Amniotic stem cell (primary cell): ENCODE measurements at places on chromosomes 4 and X.

DNA sequence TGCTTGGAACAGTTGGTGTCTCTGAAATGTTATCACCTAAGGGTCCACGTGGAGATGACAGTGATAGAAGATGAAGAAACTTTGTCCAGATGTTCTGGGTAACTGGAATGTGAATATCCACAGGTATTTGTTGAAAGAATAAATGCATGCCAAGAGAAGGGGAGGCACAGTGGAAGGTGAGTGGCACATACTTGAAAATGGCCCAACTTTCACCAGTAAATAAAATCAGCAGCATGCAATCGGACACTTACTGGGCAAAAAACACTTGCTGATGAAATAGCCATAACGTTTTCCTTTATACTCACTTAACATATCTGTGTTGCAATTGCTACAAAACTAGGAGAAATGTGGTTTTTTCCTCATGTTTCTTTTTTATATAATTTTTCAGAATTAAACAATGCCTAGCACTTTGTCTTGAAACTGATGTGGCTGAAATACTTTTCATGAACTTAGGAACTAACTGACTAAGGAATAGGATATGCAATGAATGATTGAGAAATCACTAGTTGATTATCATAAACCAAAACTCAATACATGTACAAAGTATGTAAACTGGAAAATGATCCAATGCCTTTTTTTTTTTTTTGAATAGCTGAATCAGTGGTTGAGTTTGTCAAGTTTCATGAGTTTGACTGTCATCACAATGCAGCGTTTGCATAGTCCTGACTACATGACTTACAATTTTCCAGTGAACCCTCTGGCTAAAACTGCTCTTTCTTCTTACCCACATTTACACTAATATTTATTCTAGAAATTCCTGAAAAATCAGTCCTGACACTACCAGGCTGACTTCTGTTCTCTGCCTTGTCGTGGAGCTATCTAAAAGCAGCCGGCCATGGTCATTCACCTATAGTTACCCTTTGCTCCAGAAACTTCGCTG lies 127.4 kb downstream of the CPE start:
- peak; percentile 24 for DNase-seq

DNA sequence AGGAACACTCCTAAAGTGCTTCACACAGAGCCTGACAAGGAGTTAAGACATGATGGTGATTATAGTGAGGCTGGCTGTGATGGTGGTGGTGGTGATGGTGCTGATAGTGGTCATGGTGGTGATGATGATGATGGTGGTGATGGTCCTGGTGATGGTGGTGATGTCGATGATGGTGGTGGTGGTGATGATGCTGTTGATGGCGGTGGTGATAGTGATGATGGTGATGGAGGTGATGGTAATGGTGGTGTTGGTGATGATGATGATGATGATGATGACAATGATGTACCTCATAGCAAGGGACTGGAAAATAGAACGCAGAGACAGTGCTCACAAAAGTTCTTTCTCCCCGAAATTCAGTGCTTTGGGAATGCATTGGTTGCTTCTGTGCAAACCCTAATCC lies 34.3 kb upstream of the PSAPL1 start:
- DNase-seq = no peak

DNA sequence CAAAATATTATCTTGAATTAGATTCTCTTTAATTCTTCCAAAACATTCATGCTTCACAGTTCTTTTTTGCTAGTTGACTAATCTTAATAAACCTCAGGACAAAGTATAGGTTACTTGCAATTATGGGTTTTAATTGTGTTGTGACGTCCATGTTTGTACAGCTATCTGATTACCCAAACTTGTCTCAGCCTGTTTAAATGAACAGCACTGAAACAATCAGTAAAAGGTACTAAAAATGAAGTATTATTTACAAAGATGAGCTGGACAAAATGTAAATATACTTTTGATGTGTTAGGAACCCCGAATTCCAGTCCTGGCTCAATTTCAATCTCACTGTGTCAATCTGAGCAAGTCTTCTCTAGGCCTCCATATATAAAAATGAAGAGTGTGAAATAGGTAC lies 57.4 kb upstream of the SLC6A14 start:
- no peak for DNase-seq

DNA sequence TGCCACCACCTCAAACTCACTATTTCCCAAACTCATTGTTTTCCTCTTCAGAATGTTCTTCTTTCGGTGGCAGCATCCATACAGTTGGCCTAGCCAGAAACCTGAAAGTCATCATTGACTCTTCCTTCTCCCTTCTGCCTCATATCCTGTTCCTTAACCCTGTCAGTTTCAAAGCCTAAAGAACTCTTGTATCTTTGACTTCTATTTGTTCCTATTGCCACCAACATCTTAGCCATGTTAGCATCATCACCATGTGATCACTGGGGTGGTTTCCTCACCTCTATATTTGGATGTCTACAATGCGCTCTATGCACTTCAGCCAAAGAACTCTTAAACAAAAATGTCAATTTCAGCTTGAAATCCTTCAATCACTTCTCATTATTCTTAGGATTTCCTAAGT lies 29.0 kb downstream of the DDX60L start:
- no peak for DNase-seq

GRCh38 chr4:140726776-140727500 lies 29.2 kb downstream of the TBC1D9 start:
- DNase-seq = no peak

GRCh38 chrX:49840679-49841078 lies 11.6 kb downstream of the PAGE4 start:
- DNase-seq = no peak

DNA sequence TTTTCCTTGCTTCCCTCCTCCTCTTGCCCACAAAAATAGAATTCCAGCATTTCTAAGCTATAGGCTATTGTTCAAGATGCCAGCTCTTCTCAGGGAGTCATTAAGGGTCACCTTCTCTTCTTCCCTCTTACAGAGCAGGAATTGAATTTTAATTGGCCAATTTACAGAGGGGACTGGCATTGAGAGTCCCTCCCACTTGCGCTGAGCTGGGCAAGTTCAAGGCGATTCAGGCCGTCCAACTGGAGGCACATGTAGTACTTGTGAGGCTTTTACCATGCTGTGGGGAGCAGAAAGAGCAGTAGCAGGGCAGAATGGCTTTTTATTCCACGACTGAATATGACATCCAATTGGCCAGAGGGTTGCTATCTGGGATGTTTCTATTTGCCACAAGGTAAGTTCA lies 181.9 kb downstream of the SOWAHB start:
- no peak for DNase-seq

GRCh38 chrX:140480765-140481164 lies 24.1 kb downstream of the SOX3 start:
- no peak for DNase-seq

DNA sequence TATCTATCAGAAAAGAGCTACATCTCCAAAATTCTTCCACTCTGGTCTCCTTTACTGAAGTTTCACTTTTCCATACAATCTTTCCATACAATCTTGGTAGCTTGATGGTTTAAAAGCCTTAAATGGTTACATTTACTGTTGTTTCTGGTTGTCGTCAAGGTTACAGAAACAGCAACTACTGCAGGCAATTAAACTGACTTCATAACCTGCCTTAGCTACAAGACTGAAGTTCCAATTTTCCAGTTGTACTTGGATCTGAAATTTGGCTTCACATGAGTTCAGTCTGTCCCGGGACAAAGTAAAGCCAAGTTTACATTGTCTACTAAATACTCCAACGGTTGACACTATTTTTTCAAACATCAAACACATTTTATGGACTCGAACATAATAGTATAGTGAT lies 326.4 kb downstream of the ANKRD50 start:
- DNase-seq = no peak

- no peak for DNase-seq
These were observed 2.1 kb downstream of the PITX2 start for GRCh38 chr4:110620691-110621327.

DNA sequence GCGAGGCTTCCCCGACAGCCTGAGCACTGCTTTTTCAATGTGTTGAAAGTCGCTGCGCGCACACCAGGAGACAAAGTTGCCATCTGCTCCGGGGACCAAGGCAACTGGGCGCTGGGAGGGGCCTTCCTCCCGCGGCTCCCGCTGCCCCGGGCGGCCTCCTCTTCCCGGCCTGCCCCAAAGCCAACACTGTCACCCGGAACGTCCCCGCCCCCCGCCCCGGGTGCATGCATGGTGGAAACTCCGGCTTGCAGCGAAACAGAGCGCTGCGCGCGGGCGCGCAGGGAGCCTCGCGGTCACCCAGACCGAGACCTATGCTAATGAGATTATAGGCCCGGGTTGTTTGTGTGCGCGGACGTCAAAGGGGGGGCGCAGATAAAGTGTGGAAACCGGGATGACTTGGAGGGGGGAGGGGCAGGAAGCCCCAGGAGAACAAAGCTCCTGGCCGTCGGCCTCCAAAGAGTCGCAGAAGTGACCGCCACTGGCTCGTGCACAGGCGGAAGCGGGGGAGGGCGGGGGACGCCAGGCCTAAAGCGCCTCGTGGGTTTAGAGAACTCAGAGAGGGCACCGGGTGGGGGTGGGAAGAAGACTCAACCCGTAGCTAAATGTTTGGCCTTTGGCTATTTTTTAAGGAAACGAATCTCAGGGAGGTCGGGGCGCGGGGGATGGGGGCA lies 88.8 kb downstream of the BCOR start:
- DNase-seq = no peak

GRCh38 chrX:143633461-143634308 lies 2.2 kb downstream of the SLITRK4 start:
- no peak for DNase-seq

DNA sequence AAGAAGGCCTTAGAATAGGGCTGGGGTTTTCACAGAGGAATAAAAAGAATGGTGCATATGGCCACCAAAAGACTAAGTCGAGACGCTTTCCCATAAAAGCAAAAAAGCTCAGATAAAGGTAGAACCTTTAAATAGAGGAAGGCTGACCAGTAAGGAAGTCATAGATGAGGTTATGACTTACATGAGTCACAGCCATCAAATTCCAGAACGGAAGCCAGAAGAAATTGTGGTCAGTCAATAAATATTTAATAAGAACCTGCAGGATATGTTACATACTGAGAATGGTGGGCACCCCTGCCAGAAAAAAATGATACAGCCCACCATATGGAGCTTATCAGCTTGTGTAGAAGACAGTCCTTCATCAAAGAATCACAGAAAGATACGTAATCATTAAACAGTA lies 120.1 kb downstream of the MANBA start:
- DNase-seq = no peak

GRCh38 chr4:153447175-153447905 lies 18.8 kb upstream of the TMEM131L start:
- DNase-seq = no peak

DNA sequence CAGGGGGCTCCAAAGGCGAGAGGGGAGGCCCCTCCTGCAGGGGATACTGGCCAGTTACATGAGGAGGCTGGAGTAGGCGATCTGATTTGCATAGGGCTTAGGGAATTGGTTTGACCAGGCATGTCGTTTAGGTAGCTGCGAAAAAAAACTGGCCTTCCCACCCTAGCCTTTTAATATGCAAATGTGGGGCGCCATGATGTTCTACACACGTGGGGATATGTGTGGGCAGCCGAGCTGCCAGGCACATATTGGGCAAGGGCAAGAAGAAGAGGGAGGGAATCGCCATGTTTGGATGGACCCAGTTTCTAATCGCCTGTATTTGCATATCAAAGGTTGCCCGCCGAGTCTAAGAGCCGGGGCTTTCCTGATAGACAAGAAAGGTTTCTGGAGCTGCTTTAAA lies 121.3 kb downstream of the PRKX start:
- no peak for DNase-seq

GRCh38 chr4:77154761-77155499 lies 2.1 kb upstream of the CCNG2 start:
- DNase-seq = no peak

DNA sequence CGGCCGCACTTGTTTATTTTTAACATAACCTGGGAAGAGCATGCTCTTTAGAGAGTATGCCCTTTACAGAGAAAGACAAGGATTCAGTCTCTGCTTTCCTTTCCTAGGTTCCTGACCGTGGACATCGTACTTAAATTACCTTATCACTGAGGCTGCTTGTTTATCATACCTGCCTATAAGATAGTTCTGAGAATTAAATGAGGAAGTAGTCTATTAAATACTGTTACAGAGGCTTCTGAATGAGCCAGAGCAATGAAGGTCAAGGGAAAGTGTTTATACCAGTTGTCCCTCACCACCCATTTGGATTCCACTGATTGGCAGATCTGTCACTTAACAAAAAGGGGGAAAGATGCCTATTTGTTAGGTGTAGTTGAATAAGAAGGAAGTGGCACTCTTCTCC lies 10.0 kb downstream of the TXLNG start:
- no peak for DNase-seq

DNA sequence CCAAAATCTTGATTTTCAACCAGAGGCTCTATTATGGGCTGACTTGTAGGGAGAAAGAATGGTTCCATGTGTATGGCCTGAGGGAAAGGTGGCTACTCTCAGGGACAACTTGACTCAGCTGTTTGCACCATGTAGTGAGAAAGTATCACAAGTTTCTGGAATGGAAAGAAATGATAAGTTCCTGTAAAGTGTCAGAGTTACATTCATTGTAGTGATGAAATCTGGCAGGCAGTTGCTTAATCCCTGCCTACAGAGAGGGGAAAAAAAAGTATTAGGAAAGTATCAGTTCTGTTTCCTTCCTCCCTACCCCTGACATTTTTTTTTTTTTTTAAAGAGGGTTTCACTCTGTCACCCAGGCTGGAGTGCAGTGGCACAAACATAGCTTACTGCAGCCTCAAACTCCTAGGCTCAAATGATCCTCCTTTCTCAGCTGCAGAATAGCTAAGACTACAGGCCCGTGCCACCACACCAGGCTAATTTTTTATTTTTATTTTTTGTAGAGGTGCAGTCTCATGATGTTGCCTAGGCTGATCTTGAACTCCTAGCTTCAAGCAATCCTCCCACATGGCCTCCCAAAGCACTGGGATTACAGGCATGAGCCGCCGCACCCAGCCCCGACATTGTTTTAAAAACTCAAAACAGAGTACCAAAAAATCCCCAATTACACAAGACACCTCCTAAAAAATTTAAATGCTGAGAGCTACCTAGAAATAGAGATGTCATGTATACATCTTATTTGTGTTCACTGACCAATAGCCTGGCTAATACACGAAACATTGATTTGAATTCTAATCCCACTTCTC lies 4.8 kb upstream of the FBXL5 start:
- DNase-seq = no peak

DNA sequence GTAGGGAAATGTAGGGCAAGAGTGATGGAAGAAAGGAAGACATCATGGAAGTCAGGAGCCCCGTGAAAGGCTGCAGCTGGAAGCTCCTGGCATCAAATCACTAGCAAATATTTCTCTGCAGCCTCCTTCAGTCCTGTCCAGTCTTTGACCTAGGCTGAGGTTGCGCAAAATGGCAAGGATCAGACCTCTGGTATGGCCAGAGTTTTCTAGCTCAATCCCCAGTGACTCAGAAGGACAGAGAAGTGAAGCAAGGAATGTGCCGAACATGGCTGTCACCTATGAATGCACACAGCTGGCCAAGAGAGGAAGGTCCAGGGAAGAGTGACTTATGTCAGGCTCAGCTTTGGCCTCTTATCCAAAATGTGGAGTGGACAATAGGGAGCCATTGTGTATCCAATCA lies 71.1 kb upstream of the PHOX2B start:
- no peak for DNase-seq

- DNase-seq = no peak
These were observed 430.5 kb upstream of the TRAM1L1 start for GRCh38 chr4:117515921-117516320.
